ENCODE measurements at places on chromosomes 6 and 20.

- no peak for DNase-seq
Measured at GRCh38 chr6:53330137-53330536, 18.6 kb downstream of the ELOVL5 start.

- DNase-seq = no peak
Measured at GRCh38 chr6:129667034-129667433, 42.9 kb downstream of the ARHGAP18 start.

DNA sequence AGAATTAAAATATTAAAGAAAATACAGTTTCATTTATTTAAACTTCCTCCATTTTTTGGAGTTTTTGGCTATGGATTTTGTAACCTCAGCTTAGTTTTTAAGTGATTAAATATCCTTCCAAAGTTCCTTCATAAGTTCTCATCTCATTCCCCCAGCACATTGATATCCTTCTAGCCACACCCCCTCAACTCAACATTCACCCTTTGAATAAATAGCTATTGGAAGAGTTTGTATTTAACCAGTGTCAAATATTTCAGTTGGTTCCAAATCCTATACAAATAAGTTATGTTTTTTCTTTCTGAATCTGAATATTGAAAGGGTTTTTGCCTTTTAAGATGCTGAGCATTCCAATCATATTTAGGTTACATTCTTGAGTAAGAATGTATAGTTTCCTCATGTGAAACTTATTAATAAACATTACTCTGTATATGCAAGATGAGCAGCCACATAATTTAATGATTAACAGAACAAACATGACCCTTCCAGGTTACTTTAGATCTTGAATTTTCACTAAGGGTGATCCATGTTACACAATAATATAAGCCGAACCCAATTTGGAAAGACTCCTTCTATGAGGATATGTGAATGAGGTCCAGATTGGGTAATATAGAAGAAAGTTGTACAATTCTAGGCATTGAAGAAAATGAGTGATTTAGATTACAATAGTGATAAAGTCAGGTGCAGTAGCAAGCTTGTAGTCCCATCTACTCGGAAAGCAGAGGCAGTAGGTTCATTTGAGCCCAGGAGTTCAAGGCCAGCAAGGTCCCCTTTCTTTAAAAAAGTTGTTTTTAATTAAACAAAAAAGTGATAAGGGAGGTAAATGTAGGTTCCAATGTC, 13.6 kb downstream of the GLYATL3 start:
- no peak for DNase-seq

DNA sequence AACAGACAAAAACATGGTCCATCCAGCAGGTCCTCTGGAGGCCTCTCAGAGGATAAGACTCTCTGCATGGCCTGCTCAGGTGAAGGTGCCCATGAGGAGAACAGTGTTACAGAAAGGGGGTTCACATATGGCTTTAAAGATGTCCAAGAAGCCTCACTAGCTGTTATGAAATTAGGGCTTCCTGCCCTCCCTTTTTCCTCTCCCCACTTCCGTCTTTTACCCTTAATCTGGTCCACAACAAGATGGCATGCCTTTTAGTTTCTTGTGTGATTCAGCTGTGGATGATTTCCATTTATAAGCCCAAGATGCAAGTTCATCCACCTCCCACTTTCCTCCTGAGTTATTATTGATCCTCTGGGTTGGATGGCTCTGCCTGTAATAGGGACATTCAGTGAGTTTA, 14.0 kb downstream of the GCNT2 start:
- DNase-seq = no peak

GRCh38 chr6:160247457-160247883, 11.2 kb downstream of the SLC22A2 start:
- no peak for DNase-seq

DNA sequence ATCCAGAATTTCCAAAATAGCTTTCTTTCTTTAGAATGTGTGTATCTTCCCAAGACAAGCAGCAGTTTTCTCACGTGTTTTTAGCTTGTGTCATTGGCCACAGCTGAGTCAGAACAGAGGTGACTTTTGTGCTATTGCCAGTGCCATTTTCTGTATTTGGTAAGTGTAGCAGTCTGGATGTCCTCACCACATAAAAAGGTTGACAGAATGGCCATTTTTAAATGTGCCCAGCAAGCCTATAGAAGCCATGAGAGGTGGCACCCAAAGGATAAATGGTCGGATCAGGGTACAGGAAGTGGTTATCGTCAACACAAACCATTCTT, 269.5 kb upstream of the HSF2 start:
- DNase-seq = no peak

- DNase-seq = no peak
Measured at GRCh38 chr6:135037541-135037940, 17.1 kb downstream of the HBS1L start.

DNA sequence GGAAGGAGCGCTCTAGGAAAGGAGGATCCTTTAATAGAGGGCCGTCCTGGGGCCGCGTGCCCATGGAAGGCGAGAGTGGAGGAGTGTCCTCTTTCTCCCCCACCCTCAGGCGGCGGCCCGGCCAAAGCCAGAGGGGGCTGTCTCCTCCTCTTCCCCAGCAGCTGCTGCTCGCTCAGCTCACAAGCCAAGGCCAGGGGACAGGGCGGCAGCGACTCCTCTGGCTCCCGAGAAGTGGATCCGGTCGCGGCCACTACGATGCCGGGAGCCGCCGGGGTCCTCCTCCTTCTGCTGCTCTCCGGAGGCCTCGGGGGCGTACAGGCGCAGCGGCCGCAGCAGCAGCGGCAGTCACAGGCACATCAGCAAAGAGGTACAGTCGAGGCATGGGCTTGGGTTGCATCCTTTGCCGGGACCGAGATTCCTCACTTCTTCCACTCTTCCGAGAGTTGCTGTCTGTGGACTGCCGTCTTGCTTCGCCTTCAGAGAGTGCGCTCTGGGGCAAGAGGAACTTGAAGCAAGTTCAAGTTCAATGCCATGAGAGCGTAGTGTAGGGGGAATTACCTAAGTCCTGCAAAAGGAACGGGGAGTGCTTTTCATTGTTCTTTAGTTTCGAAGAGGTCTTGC, at the start of gene LAMA2:
Gene LAMA2 (plus strand): TSS at position 148 of the 621 bp plus-strand sequence. CDS start 108 bp downstream, at position 256.
- DNase-seq = no peak

DNA sequence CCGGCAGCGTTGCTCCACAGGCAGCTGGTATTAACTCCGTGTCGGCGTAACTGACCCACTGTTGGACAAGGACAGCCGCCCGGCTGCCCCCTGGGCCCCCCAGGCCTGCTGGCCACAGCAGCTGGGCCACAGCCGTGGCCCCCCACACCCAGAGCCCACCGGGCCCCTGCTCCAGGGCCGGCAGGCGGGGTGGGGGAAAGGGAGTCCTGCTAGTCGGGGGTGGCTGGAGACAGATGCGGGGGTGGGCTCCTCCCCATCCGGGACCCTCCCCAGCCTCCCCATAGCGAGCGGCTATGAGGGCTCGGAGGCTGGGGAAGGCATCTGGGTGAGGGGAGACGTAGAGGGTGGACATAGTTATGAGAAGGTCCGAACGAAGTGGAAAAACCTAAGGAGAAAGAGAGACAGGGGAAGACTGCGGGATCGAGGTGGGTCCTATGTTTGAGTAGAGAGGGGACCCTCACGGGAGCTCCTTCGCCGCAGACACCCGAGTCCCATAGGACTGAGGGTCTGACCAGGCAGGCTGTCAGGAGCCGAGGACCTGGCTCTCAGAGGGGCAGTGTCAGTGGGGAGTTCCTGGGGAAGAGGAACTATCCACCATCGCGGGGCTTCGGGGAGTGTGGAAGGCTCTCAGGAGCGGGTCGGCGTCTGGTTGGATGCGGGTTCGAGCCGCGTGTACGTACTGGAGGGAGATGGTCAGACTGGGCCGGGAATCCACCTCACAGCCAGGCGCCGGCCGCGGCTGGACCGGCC, 511 bp downstream of the VARS1 start:
- no peak for DNase-seq

GRCh38 chr20:1207293-1207878, 4.1 kb downstream of the C20orf202 start:
- no peak for DNase-seq

- peak; percentile 38 for DNase-seq
Measured at GRCh38 chr6:27161946-27162603, 85.4 kb upstream of the PRSS16 start.

DNA sequence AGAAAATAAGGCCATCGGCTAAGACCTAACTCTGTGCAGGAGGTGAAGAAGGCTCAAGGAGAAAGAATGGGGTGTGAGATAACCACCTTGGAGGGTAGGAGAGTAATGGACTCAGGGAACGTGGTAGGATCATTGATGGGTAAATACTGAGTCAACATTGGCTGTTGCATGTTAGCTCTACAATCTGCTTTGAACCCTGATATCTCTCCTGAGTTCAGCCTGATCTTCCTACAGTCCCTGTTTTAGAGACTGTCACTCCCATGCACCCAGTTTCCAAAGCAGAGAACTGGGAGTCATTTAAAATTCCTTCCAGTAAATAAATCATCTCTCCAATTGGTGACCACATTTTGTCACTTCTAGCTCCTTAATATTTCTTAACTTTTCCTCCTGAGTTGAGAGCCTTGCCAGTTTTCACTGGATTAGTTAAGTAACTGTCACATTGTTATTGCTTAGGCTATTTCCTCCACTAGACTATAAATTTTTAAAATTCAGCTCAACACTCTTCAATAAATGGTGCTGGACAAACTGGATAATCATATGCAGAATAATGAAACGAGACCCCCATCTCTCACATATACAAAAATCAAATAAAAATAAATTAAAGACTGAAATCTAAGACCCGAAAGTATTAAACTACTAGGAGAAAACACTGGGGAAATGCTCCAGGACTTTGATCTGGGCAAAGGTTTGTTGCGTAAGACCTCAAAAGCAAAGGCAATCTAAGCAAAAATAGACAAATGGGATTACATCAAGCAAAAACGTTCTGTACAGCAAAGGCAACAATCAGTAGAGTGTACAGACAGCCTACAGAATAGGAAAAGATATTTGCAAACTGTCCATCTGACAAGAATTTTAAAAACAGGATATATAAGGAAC, 138.9 kb upstream of the TMEM170B start:
- DNase-seq = no peak

GRCh38 chr20:63085151-63085861, 78.5 kb upstream of the BHLHE23 start:
- DNase-seq = no peak

- DNase-seq = no peak
Measured at GRCh38 chr6:6420107-6420506, 99.6 kb upstream of the F13A1 start.

DNA sequence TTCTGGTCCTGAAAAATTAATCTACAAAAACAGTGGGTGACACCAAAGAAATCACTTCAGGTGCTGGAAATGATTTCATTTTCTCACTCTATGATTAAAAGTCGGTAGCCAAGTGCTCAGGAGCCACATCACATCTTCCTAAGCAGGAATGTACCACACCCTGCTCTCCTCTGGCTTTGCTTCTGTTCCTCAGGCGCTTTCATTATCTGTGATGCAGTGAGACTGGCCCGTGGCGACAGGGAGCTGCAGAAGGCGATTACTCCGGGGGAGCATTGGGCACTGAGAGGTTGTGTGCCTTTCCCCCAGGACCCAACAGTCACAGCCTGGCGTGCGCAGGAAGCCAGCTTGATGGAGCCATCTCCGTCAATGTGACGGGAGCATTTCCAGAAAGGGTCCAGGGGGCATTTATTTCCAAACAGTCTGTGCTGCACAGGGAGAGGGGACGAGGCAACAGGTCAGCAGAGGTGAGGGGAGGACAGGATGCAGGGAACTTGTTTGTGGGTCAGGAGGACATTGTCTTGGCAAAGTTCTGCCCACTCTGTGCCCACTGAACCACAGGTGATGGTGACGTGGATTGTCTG, 5.6 kb upstream of the ZNF831 start:
- DNase-seq = no peak

GRCh38 chr6:156699017-156699421, 78.2 kb upstream of the ARID1B start:
- DNase-seq = peak; percentile 38

DNA sequence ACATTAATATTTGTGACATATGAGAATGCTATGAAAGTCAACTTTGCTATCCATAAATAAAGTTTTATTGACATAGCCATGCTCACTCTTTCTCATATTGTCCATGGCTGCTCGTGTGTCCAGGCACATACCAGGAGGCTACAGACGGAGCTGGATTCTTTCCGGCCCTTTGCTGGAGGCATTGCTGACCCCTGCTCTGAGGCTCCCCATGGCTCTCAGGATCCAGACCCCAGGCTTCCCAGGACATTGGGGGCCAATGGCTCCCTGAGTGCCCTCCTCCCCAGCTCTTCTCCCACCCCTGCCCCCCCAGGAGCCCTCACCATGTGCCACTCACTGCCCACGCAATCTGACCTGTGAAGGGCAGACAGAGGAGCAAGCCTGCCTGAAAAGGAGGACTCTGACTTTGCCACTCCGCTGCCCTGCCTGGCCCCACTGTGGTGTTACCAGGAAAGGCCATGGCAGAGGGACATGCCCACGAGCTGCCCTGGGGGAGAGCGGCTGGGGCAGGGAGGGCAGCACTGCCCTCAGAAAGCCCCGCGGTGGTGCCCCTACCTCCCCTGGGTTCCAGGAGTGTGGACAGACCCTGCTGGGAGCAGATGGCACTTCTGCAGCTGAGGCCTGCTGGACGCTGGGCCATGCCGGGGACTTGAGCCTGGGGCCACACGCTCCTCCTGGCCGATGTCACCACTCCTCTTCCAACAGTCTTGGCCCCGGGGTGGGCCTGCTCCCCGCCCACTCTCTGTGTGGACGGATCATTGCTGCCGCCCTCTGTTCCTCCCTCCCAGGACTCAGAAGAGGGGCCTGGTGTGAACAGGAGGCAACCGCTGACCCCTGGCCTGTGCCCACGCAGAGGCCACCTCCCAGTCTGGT, 97.8 kb upstream of the BHLHE23 start:
- no peak for DNase-seq

DNA sequence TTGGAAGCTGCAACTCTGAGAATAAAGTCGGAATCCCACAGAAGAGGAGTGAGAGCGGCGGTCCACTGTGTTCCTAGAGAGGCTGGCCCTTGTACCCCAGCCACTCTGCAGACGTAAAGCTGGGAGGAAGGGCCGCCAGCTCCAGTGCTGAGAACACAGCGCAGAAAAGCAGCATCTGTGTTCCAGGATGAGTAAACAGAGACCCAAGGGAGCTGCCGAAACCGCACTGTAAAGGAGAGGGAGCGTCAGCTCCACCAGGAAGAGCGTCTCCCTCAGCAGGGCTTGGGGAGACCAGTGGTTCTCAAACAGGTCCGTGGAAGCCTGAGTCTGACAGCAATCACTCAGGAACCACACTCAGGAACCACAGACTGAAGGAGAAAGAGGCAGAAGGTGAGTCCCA, 134.0 kb downstream of the WDR27 start:
- no peak for DNase-seq

- no peak for DNase-seq
Measured at GRCh38 chr6:42744351-42744893, 1.5 kb downstream of the TBCC start.

- no peak for DNase-seq
Measured at GRCh38 chr6:159833556-159833955, 33.5 kb downstream of the PNLDC1 start.
